ENCODE measurements at places on chromosomes 3 and 15.

DNA sequence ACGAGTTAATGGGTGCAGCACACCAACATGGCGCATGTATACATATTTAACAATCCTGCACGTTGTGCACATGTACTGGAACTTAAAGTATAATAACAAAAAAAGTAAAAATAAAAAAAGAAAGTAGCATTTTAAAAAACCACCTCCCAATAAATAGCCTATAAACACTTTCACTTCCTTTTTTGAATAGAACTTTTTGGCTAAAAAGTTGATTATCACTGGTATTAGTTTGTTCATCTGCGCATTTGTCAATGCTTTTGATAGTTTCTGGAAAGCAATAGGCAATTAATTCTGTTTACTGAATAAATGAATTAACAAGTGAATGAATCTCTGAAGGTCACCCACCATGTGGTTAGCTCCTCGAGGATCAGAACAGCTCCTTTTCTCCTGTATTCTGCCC lies 179.9 kb downstream of the SLC9A9 start:
- no peak for DNase-seq

DNA sequence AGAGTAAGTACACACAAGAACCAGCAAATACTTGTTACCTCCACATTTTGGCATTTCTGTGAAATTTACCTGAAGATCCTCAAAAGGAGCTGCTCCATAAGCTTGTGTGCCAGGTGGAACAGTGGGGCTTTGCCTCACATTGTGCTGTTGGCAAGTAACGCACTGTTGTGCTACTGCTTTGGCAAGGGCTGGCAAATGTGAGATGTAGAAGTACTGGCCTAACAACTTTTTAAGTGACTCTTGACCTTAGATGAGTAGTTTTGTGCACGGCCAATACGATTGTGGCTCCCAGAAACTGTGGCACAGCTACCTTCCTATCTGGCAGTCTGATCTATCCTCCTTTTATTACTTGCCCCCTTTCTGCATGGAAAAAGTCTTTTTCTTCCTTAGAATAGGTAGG lies 337.0 kb downstream of the KCNH8 start:
- no peak for DNase-seq

DNA sequence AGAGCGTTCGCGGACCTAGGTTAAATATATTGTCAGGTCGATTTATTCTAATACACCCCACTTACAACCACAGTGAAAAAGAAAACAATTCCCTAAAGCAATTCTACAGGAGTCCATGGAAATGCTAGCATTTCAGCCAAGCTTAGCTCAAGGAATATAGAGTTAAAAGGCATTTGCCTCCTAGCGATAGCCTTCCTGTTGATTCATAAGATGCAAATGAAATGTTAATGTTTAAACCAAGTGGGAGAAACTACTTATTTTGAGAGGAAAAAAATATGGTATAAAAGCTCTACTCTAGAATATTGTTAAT lies 1.7 kb upstream of the ALCAM start:
- no peak for DNase-seq

- no peak for DNase-seq
Measured at GRCh38 chr3:13703071-13703470, 154.1 kb downstream of the FBLN2 start.

DNA sequence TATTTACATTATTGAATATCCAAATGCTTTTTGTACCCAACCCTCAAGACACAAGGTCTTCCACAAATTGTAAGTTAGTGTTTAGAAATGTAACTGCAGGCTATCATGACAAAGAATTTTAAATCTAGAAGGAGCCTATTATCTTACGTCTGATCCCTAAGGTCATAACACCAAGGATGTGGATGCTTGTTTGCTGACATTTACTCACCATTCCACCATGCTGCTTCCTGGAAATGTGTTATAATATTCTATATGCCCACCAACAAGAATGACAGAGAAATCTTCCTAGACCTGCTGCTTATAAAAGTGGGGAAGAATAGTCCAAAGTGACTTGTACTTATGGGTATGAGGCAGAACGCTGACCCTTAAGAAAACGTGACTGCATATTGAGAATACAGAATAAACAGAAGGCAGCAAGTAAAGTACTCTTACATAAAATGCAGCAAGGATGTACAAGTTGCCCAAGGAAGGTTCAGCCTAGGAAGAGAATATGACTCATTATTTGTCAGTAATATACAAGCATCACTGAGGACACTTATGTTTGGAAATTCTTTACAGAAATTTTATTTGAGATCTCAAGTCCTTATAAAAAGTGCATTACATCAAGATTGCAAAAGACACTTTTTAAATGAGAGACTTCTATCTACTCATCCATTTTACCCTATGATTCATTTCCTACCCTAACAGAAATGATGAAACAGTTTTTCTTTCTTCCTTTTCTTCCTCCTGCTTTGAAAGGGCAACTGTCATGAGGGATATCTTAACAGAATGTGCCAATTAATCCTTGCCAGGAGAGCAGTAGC lies 59.6 kb downstream of the ESYT3 start:
- DNase-seq, result no peak

DNA sequence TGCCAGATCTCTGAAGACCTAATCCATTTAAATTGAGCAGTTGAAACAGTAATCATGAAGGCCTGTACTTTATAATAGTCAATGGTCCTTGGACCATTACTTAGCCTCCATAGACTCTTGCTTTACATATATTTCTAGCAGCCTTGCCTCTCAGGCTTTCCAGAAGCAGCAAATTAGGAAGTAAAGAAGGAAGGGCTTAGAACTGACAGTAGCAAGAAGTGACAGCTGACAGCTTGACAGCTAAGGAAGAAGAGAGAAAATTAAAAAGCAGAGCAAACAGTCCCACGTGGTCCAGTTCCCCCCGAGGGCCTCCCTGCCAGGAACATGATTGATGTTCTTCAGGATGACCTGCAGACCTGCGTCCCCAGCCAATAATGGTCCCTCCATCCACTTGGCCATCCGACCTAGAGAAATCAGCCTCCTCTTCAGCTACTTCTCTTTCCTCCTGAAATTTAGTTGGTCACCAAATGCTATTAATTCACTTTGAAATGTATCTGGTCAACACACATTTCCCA lies 15.0 kb upstream of the PSMD6 start:
- no peak for DNase-seq

GRCh38 chr3:149476225-149476624 lies 1.7 kb downstream of the TM4SF4 start:
- DNase-seq, result no peak

DNA sequence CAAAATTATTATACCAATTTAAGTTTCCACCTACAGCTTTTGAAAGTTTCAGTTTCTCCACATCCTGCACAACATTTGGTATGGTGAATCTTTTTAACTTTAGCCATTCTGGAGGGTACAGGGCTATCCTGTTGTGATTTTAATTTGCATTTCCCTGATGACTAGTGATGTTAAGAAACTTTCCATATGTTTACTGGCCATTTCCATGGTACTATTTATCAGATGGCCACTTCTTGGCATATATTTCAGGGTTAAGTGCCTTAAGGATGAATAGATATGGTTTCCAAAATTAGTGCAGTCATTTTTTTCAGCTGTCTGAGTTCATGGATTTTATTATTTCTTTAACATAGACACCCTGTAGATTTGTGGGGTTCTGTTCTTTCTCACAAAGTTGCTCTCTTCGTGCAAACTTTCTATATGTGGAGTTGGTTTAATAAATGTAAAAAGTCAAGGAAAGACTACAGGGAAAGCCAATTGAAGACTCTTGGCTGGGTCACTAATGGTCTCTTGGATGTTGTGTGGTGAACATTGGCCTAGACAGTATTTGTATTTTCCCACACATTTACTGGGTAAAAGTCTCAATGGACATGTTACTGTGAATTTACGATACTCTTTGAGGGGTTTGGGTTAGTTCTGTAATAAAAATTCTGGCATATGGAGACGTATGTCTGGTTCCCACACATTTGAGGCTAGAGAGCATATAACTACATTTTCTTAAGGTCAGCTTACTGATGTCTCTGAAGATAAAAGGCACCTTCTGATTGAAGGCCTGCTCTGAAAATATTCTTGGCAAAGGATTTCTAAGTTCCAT lies 147.5 kb upstream of the PDZRN3 start:
- no peak for DNase-seq

Data from central memory CD4-positive, alpha-beta T cell (primary cell).